Activated CD4-positive, alpha-beta T cell treated with anti-CD3 and anti-CD28 coated beads for 4 hours (primary cell): ENCODE measurements at places on chromosomes 1 and 21.

DNA sequence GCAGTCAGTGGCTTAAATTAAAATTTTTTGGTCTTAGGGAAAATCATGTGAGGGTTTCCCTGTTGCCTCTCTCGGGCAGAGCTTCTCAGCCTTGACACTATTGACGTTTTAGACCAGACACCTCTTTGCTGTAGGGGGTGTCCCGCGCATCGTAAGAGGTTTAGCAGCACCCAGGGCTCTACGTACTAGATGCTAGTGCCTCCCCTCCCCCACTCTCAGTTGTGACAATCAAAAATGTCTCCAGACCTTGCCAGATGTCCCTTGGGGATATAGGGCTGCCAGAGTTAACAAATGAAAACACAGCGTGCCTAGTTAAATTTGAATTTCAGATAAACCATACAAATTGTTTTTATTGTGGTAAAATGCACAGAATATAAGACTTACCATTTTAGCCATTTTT is 293.3 kb downstream of the DISC1 start:
- no peak for DNase-seq

DNA sequence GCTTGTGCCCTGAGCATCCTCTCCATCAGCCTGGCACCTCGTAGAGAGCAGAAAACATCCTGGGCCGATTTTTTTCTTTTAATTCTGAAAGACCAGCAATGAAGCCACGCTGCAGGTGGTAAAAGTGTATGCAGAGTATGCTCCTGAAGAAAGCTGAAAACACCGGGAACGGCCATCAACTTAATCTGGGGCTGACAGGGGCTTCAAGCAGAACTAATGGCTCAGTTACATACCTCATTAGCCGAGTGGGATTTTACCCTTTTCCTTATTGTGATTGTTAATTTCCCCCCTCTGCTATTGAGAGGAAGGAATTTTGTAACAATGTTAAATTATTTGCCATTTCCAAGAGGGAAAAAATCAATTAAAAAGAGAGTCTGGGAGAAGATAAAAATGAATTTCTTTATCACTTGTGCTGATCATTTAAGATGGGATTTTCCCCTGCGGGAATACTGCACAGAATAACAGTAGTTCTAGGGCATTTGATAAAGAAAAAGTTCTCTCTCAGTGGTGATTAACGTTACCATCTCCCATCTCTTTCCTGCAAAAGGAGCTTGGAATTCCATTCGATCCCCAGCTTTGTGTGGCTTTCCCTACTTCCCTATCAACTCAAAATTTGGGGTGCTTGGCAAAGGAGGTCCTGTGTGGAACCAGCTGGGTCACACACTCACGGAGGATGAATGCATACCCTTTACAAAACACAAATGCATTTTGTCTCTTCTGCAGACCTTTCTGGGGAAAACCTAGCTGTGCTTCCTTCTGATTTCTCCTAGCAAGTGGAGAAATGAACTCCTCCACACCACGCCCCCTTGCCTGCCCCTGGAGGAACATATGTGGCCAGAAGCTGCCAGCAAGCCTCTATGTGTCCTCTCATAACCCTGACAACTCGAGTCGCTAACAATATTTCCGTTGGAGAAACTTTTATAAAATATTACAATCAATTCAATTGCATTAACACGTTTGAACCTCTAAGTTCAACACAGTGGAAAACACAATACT is 70.9 kb downstream of the RRAGC start:
- DNase-seq = no peak

DNA sequence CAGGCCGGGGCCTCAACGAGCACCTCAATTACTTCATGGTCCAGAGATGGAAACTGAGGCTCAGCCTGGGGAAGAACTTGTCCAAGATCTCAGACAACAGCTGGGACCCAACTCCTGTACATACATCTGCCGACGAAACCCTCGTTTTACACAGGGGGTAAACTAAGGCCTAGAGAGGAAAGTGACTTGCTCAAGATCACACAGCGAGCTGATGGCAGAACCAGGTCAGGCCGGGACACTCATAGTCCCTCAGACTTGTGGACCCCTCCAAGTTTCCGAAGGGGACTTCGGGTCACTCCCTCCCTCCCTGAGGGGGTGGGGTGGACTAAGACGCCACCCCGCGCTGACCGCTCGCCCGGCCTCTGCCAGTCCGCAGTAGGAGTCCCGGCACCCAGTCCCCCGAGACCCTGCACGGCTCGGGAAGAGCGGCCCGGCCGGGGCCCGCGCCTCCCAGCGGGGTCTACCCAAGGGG is 430 bp downstream of the WASF2 start:
- DNase-seq = peak; percentile 30

DNA sequence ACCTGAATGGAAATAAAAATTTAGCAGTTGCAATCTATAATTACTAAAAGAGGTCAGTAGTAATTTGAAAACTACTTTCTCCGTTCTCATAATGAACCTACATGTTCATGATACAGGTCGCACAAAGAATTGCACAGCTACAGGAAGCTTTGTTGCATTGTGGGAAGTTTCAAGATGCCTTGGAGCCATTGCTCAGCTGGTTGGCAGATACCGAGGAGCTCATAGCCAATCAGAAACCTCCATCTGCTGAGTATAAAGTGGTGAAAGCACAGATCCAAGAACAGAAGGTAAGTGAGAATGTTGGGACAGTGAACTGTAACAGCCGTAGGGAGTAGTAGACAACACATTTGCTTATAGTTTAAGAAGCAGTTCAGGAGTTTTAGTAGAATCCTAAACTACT is 68.8 kb upstream of the BMP8A start:
- no peak for DNase-seq

DNA sequence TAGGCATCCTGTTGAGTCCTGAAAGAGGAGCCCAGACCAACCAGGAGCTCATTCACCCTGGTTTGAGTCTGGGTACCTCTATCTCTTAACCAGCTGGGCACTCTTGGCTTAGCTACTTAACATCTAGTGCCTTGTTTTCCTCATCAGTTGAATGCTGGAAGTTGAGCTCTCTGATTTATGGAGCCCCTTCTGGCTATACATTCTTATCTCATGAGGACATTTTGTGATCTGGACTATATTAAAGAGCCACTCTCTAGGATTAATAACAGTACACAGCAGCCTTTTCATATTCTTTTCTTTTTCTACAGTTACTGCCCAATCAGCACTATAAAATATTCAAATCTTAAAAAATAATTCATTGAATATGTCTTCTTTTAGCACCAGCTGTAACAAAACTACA is 296.9 kb upstream of the RUNX1 start:
- no peak for DNase-seq

DNA sequence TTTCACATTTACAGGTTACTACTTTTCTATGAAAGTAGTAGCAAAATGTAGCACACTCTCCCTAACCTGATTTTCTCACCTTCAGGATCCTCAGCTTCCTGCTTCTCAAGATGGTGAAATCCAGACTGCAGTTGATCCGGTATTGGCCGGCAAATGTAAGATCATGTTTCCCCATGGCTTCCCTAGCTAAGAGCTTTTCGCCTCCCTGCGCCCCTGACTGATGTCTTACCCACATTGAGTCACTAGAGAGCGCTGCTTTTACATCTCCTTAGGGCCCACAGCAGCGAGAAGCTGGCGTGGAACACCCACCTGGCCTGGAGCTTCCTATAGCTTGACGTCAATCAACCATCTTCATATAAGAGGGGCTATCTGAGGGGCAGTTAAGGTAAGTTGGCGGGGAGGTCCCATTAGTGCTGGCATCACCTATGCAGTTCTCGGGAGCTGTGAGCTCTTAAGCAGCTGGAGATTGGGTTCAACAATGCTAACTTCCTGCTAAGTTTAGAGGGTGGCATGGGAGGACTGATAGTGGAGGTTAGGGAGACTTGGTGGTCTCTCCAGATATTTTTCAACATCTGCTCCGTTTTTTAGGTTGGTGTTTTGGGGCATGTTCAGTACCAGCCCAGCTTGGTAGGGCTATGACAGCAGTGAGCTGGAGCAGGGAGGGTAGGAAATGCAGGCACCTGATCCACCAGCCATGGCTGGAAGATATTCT is 5.5 kb downstream of the PTPN7 start:
- DNase-seq = peak; percentile 62

DNA sequence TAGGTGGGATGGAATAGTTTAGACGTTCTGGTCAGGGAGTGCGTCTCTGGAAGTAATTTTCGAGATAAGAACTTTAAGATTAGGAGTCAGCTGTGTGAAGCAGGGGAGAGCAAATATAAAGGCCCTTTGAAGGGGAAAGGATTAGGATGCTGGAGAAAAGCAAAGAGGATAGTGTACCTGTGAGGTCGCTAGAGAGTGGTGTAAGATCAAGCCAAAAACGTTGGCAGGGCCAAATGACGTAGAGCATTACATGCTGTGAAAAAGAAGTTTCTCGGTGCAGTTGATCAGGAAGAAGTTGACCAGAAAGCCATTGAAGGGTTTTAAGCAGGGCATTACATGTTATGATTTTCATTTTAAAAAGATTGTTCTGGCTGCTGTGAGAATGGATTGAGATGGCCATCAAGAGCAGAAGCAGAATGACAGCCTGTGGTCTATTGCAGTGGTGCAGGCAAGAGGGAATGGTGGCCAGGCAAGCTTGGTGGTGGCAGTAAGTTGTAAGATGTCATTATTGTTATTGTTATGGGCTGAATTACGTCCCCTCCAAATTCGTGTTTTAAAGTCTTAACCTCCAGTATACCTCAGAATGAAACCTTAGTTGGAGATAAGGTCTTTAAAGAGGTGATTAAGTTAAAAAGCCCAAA is 113.6 kb upstream of the KIF26B start:
- DNase-seq = no peak

DNA sequence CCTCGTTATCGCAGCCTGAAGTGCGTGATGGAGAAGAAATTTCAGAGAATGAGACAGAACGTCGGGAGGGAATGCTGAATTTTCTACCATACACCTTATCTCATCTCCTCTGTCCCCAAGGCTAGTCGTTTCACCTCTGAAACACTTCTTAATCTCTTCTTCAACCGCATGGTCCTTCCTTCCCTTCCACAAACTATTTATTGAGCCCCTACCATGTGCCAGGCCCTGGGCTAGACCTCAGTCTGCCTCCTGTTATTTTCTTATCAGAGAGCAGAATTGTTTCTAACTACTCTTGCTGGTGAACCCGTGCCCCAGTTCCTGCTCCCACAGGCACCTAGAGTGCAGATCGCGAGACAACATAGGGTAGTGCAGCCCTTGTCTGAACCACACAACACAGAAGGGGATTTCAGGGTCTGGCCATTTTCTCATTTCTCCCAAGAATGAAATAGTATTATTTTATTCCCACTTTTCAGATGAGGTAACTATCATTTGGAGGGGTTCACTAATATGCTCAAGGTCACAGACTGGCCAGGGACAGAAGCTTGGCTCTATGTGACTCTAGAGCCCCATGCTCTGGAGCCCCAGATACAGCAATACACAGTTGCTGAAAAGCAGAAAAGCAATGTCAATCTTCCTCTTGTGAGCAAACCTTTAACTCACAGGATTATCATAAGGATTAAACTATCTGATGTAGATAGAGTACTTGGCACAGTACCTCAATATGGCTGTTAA is 598 bp upstream of the ADIPOR1 start:
- peak; percentile 15 for DNase-seq

- no peak for DNase-seq
These were observed 9.2 kb upstream of the CDC42 start for GRCh38 chr1:22043198-22043769.

GRCh38 chr1:14168326-14169063 is 430.0 kb upstream of the KAZN start:
- DNase-seq = no peak

DNA sequence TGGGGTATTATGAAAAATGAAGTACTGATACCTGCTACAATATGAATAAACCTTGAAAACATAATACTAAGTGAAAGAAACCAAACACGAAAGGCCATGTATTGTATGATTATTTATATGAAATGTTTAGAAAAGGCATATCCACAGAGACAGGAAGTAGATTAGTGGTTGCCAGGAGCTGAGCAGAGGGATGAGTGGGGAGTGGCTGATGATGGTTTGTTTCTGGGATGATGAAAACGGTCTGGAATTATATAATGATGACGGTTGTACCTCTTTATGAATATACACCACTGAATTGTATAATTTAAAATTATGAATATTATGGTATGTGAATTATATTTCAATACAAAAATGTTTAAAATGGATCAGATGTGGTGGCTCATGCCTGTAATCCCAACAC is 63.8 kb upstream of the MPC2 start:
- DNase-seq = no peak

DNA sequence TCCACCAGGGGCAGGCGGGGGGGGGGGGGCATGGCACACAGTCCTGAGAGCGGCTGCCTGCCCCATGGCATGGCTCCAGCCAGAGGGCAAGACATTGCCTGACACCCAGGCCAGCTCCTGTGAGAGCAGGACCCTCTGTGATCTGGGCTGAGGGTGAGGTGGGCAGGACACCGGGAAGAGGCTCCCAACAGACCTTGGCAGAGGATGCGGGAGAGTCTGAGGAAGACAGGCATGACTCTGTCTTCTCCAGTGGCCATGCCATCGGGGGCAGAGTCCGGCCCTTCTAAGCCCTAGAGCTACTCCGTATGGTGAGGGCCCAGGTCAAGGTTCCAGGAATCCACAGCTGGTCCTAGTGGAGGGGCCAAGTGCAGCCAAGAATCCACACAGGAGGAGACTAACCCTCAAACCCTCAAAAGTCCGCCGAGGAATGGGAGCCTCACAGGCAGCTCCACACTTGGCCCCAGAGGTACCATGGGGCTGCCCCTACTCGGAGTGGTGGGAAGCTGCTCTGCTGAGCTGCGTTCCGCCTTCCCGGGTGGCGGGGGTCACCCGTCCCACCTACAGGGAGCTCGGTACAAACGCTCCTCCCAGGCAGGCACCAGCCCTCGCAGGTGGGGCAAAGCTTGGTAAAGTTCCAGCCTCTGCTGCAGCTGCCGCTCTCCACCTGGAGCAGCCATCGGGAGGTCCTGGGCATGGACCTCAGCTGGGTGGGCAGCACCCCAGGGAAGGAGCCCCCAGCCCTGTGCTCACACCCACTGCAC is 6.5 kb downstream of the ACTRT2 start:
- DNase-seq = no peak

- no peak for DNase-seq
These were observed 5.1 kb upstream of the CSRP1 start for GRCh38 chr1:201511941-201512539.

DNA sequence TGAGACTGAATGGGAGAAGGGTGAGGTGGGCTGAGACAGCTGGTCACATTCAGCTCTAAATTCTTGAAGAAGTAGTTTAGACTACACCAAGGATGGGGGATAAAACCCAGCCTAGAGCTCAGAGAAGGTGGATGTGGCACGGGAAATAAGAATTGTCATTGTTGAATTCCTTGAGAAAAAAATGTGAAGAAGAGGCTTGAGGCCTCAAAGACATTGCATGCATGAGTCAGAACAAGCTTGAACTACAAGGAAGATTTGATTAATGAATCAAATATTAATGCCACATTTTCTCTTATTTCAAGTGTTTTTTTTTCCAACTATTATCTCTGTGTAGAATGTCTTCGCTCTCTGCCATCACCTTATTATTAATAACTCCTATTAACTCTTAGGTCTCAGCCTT is 58.9 kb downstream of the MAP3K7CL start:
- DNase-seq = no peak

DNA sequence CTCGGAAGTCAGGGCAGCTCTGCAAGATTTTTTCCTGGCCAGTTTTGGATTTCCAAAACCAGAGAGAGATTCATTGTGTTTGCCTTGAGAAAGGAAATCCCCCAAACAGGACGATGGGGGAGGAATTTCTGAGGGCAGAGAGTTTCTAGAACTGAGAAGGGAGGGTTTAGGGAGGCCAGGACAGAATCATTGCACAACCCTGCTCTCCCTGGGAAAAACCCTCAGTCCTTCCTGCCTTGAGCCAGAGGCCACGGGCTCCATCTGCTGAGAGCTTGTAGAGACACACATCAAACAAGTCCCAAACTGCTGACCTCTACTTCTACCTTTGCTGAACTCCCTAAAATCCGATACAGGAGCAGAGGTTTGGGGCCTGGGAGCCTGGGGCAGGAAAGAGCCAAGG is 99.7 kb downstream of the NMNAT2 start:
- DNase-seq = no peak
